ENCODE measurements at places on chromosomes 12 and 14.

DNA sequence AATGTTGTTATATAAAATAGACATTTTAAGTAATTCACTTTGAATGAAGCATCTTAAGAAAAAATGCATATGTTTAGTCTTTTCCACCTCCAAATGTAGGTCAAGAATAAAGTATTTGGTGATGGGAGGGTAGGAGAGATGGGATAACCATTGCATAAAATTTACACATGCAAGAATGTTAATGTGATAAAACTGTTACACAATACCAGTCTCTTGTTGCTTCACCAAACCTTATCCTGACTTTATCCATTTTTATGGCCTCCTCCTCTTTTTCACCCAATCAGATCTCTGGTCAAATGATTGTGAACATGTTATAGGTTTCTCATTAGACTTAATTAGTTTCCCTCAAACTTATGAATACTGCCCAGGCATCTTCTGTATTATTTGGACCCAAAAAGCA lies 994.5 kb upstream of the FLRT2 start:
- H3K4me3 ChIP-seq = no peak overlapping the region
- H3K27me3 ChIP-seq = no peaks in the 10 kb centered on the region
- no peak overlapping the region for H3K27ac ChIP-seq

DNA sequence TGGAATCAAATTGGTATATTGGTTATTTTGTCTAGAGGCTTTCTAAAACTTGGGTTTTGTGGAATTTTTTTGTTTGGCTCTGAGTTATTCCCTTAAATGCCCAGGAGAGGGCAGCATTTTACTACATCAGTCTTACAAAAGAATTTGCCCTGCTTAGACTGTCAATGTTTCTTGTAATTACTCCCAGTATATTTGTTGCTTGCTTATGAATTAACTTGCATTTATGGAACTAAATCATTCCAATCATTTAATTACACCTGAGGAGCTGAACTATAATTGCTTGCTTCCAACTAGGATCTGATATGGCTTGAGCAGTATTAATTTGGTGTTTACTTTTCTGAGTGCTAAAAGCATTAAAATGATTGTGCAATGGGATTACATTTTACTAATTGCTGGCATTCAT lies 48.7 kb downstream of the MIPOL1 start:
- DNase-seq = no peak
- H3K36me3 ChIP-seq = no peaks in the 10 kb centered on the region
- no peaks in the 10 kb centered on the region for H3K27me3 ChIP-seq
- H3K27ac ChIP-seq = no peak overlapping the region
- H3K4me1 ChIP-seq = no peaks in the 10 kb centered on the region
- no peak overlapping the region for H3K4me3 ChIP-seq

DNA sequence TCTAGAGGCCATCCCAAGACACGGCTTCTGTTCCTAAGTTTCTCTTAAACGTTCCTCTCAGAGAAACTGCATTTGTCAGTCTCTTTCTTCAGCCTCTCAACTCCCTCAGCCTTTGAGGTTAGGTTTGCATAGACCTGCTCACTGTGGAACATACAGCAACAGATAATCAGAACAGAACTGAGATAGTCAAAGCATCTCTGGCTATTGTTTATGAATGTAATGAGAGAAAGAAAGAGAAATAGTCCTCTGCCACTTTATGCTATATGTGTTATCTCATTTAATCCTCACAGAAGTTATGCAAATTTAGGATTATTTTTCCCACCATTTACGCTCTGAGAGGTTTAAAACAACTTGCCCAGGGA lies 190.6 kb downstream of the PHLDA1 start:
- peaks cover 11% of the 10 kb centered on the region for H3K27me3 ChIP-seq
- H3K27ac ChIP-seq = no peak overlapping the region
- DNase-seq = no peak
- no peaks in the 10 kb centered on the region for H3K4me1 ChIP-seq
- H3K36me3 ChIP-seq = no peaks in the 10 kb centered on the region

DNA sequence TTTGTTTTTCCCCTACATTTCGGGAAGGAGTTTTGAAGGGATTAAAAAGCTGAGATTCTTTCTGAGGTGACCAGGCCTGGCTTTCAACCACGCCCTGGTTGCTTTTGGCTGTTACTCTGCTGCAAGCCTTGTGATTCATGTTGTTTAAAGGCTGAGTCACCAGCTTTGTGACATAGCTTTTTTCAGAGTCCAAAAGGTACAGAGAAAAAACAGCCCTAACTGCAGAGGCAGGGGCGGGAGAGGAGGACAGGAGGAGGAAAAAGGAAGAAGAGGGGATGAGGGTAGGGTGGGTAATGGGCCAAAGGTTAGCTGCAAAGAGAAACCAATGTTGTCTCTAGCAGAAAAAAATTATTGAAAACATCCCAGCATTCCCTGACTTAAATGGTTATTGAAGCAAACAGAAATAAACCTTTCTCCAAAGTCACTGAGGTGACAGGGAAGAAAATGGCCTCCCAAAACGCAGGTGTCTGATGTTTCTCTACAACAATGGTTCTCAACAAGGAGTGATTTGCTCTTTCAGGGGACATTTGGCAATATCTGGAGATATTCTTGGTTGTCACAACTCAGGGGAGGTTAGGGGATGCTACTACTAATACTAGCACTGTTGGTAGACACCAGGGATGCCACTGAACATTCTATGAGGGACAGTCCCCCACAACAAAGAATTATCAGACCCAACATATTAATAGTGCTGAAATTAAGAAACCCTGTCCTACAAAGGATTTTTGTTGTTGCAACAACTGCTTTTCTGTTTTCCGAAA lies 2.1 kb upstream of the UBC start:
- peaks cover 66% of the 10 kb centered on the region for H3K4me1 ChIP-seq
- DNase-seq = peak; percentile 63
- peak overlapping the region; percentile 86 for H3K4me3 ChIP-seq
- H3K27ac ChIP-seq = peak overlapping the region; percentile 98
- H3K36me3 ChIP-seq = peaks cover 28% of the 10 kb centered on the region

DNA sequence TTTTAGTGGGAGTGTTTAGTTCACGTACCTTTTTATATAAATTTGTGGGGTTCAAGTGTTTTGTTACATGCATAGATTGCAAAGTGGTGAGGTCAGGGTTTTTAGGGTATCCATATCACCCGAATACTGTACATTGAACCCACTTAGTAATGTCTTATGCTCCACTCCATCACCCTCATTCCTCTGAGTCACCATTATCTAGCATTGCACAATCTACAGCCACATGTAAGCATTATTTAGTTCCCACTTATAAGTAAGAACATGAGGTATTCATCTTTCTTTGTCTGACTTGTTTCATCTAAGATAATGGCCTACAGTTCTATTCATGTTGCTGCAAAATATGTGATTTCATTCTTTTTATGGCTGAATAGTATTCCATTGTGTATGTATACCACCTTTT lies 583.7 kb upstream of the LRFN5 start:
- H3K36me3 ChIP-seq = no peaks in the 10 kb centered on the region
- no peaks in the 10 kb centered on the region for H3K4me1 ChIP-seq
- no peak for DNase-seq

- DNase-seq = no peak
- H3K4me3 ChIP-seq = no peak overlapping the region
- H3K27ac ChIP-seq = no peak overlapping the region
- H3K27me3 ChIP-seq = no peaks in the 10 kb centered on the region
- no peaks in the 10 kb centered on the region for H3K36me3 ChIP-seq
Observed at GRCh38 chr12:65495233-65495632, 216.8 kb downstream of the MSRB3 start.

DNA sequence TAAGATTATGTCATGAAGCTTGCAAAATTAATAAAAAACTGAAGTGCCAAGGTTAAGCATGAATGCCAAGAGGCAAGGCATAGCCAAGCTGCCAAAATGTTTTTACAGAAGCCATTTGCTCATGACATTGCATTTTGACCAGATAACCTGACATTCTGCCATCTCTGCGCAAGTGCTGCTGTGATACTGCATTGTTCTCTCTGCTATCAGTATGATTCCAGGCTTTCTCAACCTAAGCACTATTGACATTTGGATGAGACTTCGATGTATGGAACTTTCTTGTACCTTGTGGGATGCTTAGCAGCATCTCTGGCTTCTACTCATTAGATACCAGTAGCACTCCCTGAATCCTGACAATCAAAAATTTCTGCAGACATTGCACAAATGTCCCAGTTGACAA lies 139.2 kb downstream of the RASSF9 start:
- DNase-seq = no peak
- no peak overlapping the region for H3K27ac ChIP-seq
- H3K36me3 ChIP-seq = no peaks in the 10 kb centered on the region
- H3K27me3 ChIP-seq = no peaks in the 10 kb centered on the region
- H3K4me1 ChIP-seq = no peaks in the 10 kb centered on the region
- H3K4me3 ChIP-seq = no peak overlapping the region

GRCh38 chr12:32312049-32312670 lies 87.2 kb upstream of the FGD4 start:
- peaks cover 2% of the 10 kb centered on the region for H3K4me1 ChIP-seq
- no peak overlapping the region for H3K27ac ChIP-seq
- H3K36me3 ChIP-seq = no peaks in the 10 kb centered on the region
- H3K27me3 ChIP-seq = no peaks in the 10 kb centered on the region
- no peak overlapping the region for H3K4me3 ChIP-seq

- peak overlapping the region; percentile 47 for H3K4me3 ChIP-seq
- H3K27ac ChIP-seq = peak overlapping the region; percentile 70
- DNase-seq = no peak
- H3K27me3 ChIP-seq = peaks cover 7% of the 10 kb centered on the region
- H3K36me3 ChIP-seq = peaks cover 17% of the 10 kb centered on the region
- H3K4me1 ChIP-seq = peaks cover 59% of the 10 kb centered on the region
Observed at GRCh38 chr14:61656341-61656740, 39.0 kb upstream of the HIF1A start.

DNA sequence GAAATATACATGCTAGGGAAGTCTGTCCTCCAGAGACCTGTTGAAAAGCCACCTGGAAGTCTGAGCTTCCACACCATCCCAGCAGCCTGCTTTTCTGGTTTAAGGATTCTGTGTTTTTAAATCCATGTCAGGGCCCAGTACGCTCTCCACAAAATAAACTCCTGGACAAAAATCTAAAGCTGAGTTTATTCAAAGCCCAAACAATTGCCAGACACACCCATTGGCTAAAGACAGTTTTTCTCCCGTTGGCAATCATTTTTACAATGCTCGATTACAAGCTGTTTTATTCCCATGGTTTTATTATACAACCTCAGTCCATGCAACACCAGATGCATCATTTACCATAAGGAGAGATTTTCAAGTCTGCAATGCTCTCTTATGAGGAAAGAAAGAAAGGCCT lies 94.5 kb downstream of the MYRFL start:
- no peaks in the 10 kb centered on the region for H3K4me1 ChIP-seq
- DNase-seq = no peak
- no peak overlapping the region for H3K4me3 ChIP-seq
- H3K36me3 ChIP-seq = no peaks in the 10 kb centered on the region

DNA sequence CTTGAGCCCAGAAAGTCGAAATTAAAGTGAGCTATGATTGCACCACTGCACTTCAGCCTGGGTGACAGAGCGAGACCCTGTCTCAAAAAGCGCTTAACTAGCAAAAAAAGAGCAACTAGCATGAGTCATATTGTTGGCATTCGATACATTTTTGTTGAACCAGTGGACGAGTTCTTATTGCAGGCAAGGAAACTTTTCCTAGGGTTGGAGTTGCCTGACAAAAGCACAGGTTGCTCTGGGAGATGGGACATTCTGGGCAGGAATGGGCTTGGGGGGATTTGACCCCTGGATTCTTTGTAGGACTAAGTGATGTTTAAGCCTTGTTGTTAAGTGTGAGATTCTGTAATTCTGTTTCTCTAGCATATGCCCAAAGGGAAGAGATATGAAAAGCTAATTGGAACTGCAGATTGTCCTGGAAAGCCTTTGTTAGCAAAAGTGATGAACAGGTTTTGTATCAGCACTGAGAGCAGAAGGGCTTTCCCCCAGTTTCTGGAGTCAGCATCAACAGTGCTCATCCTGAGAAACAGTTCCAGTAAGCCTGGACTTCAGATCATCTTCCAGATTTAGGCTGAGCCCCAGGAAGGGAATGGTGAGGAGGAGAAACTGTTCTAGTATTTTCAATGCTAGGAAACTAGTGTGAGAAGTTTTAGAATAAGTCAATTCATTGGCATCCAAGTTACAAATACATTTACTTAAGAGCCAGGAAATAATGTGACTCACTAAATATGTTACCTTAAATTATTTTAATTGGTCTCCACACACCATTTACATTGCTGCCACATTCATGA lies 123.1 kb downstream of the SRGAP1 start:
- no peaks in the 10 kb centered on the region for H3K4me1 ChIP-seq
- no peaks in the 10 kb centered on the region for H3K36me3 ChIP-seq
- H3K27ac ChIP-seq = no peak overlapping the region

DNA sequence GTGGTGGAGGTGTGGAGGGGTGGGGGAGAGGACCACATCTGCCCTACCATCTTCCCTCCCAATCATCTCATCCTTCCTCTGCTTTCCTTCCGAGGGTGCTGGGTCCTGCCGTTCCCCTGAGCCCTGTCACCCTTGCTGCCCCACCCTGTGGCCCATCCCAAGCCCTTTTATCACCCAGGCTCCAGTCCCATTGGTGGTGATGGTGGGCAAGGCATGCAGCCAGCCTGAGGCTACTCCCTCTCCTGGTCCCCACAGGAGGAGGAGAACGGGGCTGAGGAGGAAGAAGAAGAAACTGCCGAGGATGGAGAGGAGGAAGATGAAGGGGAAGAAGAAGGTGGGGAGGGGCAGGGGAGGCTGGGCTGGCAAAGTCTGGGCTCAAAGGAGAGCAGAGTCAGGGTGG lies 2.7 kb upstream of the LAG3 start:
- peaks cover 1% of the 10 kb centered on the region for H3K36me3 ChIP-seq
- H3K27me3 ChIP-seq = peaks cover 7% of the 10 kb centered on the region
- H3K4me3 ChIP-seq = no peak overlapping the region
- no peak for DNase-seq
- no peak overlapping the region for H3K27ac ChIP-seq
- H3K4me1 ChIP-seq = peaks cover 56% of the 10 kb centered on the region

DNA sequence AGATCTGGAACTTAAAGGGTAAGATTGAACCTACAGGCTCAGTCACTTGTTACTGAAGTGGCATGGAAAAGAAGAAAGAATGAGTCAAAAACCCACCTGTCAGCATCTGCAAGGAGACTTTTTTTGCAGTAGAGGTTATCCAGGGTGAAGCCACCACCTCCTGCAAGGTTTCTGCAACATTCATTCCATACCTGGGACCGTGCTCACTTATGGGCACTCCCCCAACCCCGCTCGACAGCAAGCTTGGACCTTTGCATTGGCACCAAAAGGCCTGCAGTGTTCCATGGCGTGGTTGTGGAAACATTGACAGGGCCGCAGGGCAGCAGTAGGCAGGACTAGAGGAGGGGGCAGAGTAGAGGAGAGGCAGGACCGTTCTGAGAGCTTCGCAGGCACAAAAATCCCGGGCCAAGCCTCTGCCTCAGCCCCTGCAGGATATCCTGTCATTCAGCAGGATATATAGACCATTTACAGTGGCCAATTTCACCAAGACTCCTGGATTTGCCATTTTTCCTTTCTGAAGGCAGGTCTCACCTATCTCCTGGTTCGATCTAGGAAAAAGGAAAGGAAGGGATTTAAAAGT lies at the start of gene STAB2:
TSS of gene STAB2 (plus strand) at position 483 of the 580 bp plus-strand sequence. CDS start 204 bp downstream, outside the sequence.
- no peak within 1 kb of the TSS for H3K4me3 ChIP-seq
- H3K27me3 ChIP-seq = no peaks in the 10 kb centered on the region
- DNase-seq = no peak
- no peak within 1 kb of the TSS for H3K27ac ChIP-seq

All from T-helper 2 cell treated with Interferon-gamma antibody and Interleukin-4, amounts not matched to agents 5 μg/mL and 100 μg/mL, for 36 hours (primary cell).